ENCODE measurements at places on chromosomes 11 and 22. TPM values are rescaled to one million over a fixed set of nuclear protein-coding genes. Genes with fewer than 3 reads are reported as not detected.

The RAB3IL1 gene
- 17.3 TPM for total RNA-seq

GRCh38 chr11:42482822-42483221, 829.0 kb upstream of the API5 start:
- DNase-seq: no peak

The RHOD gene
- 14.2 TPM for total RNA-seq

The PARVB gene
- total RNA-seq: 42.7 TPM

The SLC16A8 gene
- total RNA-seq: 2.4 TPM

DNA sequence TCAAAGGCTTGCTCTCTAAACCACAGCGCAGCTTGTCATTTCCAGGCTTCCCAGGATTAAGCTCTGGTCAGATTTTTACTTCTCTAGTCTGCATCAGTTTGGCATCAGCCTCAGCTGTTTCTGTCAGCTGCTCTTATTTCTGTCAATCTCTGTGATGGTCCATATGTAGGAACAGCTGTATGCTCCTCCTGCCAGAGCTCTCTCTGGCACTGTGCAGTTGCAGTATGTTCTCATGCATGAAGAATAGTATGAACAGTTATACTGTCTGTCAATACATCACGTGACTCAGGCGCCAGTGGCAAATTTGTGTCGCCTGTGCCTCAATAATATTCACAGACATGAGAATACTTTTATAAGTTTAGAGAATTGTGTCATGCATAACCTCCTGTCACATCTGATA, 6.7 kb downstream of the OR6M1 start:
- peak; percentile 92 for DNase-seq

GRCh38 chr11:46238967-46239800, 38.3 kb upstream of the CREB3L1 start:
- DNase-seq: peak; percentile 93

Measured in muscle of leg (tissue), 16 donors.